ENCODE measurements at places on chromosomes 3 and 15.
A peak's percentile ranks its signal among the peaks of the same experiment; 100 is the strongest.

- DNase-seq = no peak
Observed at GRCh38 chr3:140224307-140224706, 289.3 kb downstream of the CLSTN2 start.

DNA sequence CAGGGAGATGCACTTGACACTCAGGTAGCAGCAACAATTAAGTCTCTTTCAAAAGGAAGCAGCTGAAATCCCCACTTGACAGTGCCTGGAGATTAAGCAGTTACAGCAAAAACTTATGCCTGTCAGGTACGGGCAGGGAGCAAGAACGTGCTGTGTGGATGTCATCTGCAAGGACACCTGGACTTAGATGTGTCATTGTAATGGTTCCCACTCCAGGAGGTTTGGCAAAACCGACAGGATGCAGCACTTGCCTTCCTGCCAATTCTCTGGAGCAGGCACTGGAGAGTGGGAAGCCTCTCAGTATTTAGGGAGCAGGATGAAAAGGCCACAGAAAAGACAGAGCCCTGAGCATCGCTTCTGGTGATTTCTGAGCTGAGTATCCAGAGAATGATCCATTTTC lies 292.4 kb downstream of the PDCD6IP start:
- DNase-seq = no peak

GRCh38 chr3:11238880-11239279 lies 33.3 kb upstream of the ATG7 start:
- no peak for DNase-seq

DNA sequence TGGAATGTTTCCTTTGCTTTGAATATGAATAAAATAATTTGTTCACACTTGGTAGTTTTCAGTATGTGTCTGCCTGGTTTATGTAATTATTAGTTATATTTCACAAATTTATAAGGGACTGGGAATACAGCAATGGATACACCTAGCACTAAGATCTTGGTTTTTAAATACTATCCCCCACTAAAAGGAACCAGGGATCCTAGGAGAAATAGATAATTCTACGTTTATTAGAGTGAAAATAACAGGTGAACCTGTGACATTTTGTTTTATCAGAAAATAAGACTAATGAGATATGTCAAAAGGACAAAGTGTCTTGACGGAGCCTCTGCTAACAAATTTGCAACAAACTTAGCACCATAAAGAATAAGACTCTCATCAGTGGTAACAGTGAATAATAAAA lies 3.4 kb downstream of the PSMD6 start:
- DNase-seq = no peak

GRCh38 chr3:34258271-34258998 lies 460.0 kb downstream of the PDCD6IP start:
- DNase-seq = no peak

- DNase-seq = no peak
Observed at GRCh38 chr15:28006116-28006905, 92.8 kb downstream of the OCA2 start.

DNA sequence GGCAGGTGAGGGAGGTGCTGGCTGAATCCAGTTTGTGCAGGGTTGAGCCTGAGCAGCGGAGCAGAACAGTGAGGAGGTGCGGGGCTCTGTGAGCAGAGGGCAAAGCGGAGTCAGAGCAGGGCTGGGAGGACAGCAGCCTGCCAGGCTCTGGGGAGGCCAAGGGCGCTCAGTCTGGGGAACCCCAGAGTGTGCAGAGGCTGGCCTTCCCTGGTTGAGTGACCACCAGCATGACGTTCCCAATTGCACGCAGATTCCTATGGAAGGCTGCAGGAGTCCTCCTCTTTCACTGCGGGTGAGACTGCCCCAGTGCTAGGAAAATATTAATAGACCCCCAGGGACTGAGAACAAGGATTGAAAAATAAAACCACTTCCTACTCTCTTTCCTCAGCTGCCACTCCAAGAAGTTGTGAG lies 13.2 kb downstream of the MRAS start:
- no peak for DNase-seq

DNA sequence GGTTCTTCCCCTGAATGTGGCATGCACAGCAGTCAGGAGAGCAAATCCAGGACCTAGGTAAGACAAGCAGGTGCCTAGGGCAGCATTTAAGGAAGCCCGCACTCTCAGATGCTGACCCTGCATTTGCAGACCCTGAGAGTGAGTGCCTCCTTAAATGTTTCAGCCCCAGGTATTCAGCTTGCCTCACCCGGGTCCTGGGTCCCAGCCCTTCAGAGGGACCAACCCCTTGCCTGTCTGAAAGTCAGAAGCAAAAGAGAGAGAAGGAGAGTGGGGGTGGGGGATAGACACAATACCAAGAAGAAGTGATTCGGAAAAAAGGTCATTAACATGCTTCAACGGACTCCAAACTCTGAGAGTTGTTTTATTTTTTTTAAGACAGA lies 75.0 kb downstream of the MEGF11 start:
- DNase-seq = no peak

DNA sequence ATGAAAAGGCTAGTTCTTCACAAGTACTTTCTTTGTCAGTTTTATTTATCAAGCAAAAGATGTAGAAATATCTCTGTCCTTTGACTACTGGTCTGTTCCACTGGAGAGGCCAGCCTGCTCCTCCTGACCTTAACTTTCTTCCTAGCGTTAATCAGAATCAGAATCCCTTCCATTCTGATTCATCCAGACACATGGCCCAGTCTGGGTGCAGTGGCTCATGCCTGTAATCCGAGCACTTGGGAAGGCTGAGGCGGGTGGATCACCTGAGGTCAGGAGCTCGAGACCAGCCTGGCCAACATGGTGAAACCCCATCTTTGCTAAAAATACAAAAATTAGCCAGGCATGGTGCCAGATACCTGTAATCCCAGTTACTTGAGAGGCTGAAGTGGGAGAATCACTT lies 32.0 kb upstream of the MANF start:
- DNase-seq = no peak

GRCh38 chr3:11143476-11143875 lies 10.8 kb upstream of the HRH1 start:
- no peak for DNase-seq

- DNase-seq = no peak
Observed at GRCh38 chr15:37099319-37100108, 835 bp downstream of the MEIS2 start.

- peak; percentile 78 for DNase-seq
Observed at GRCh38 chr15:92714477-92715401, 59.2 kb upstream of the FAM174B start.

Measured in activated CD4-positive, alpha-beta T cell treated with anti-CD3 and anti-CD28 coated beads, Interleukin-2, amount 10 ng/mL, durations not matched to agents 7 days and 5 days (primary cell).